ENCODE measurements at places on chromosomes 16 and 17. TPM values are rescaled to one million over a fixed set of nuclear protein-coding genes. Genes with fewer than 3 reads are reported as not detected.

Gene EFCAB5
- total RNA-seq, result 0.86 TPM

Gene AKTIP
- 57.0 TPM for total RNA-seq

Gene TUBB3
- 4.0 TPM for total RNA-seq

Gene PRKCA
- total RNA-seq, result 61.3 TPM

Gene MEAK7
- total RNA-seq, result 27.7 TPM

Gene IKZF3
- 37.9 TPM for total RNA-seq

Gene SPEM1
- total RNA-seq, result not detected

Gene UTS2R
- total RNA-seq, result not detected

Gene TMC7
- total RNA-seq, result not detected

Gene CD7
- 138 TPM for total RNA-seq

Gene CD300H
- not detected for total RNA-seq

Gene KATNB1
- total RNA-seq, result 33.3 TPM

Gene PPY
- not detected for total RNA-seq

Gene CES5A
- not detected for total RNA-seq

Gene TNFRSF13B
- not detected for total RNA-seq

Gene SPIRE2
- total RNA-seq, result 1.8 TPM

Gene DNASE1L2
- 2.0 TPM for total RNA-seq

Gene STX1B
- 1.7 TPM for total RNA-seq

Gene TMED6
- 1.3 TPM for total RNA-seq

Gene GRB7
- 0.30 TPM for total RNA-seq

Gene PCGF2
- total RNA-seq, result 2.6 TPM

Gene PKMYT1
- total RNA-seq, result 118 TPM

Gene VTN
- total RNA-seq, result 0.15 TPM

Gene CCL18
- total RNA-seq, result not detected

Gene PPP1R27
- not detected for total RNA-seq

Gene KCNJ12
- not detected for total RNA-seq

Gene KRTAP4-5
- total RNA-seq, result not detected

Gene MRC2
- total RNA-seq, result 8.9 TPM

Gene WNT9B
- not detected for total RNA-seq

Gene TBC1D3C
- not detected for total RNA-seq

Gene KRT12
- not detected for total RNA-seq

Gene HOXB8
- total RNA-seq, result not detected

Gene FOXL1
- not detected for total RNA-seq

Gene TOX3
- total RNA-seq, result not detected

Gene RHBDF1
- total RNA-seq, result 0.18 TPM

Gene PIRT
- not detected for total RNA-seq

Gene RNF222
- 0.18 TPM for total RNA-seq

Gene ALDH3A1
- not detected for total RNA-seq

Gene MSLN
- total RNA-seq, result not detected

Gene PYDC1
- total RNA-seq, result not detected

Gene USP6
- 0.08 TPM for total RNA-seq

Gene SLX1B
- total RNA-seq, result 80.3 TPM

Gene XPO6
- 223 TPM for total RNA-seq

Gene ZNF830
- 25.4 TPM for total RNA-seq
